ENCODE measurements at places on chromosomes 16 and 17.

- peak; percentile 46 for DNase-seq
Measured at GRCh38 chr16:53779186-53779585, 75.2 kb downstream of the FTO start.

GRCh38 chr16:89506791-89507191 lies 1.4 kb upstream of the SPG7 start:
- no peak for DNase-seq

DNA sequence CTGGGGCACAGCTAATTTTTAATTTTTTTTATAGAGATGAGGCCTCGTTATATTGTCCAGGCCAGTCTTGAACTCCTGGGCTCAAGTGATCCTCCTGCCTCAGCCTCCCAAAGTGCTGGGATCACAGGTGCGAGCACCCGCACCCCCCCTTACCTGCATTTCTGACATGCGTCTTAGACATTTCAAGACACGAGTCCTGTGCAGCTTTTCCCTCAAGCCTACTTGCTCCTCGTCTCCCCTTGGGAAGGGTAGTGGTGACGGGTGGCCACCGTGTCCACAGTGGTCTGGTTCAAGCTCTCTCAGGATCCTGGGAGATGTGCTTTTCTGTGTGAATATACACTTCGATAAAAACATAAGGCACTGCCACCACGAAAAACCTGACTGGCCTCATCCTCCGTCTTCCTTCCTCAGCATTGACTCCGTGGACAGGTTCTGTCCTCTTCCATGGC lies 9.6 kb downstream of the CANT1 start:
- no peak for DNase-seq

- DNase-seq, result no peak
Measured at GRCh38 chr16:57621521-57622271, 6.7 kb upstream of the ADGRG1 start.

DNA sequence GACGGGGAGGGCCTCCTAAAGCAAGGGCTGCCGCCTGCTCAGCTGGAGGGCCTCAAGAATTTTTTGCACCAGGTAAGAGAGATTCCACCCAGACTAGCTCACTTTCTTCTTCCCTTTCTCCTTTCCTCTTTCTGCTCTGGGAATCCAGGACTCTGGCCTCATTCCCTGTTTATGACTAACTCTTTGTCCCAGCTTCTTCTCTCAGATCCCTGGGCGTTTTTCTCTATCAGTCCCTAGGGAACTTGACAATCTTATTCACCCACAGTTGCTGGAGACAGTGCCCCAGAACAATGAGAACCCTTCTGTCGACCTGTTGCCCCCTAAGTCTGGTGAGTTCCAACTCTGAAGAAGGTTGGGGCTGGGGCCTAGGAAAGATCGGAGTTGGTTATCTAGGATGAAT lies 15.6 kb downstream of the CNTROB start:
- peak; percentile 51 for DNase-seq

DNA sequence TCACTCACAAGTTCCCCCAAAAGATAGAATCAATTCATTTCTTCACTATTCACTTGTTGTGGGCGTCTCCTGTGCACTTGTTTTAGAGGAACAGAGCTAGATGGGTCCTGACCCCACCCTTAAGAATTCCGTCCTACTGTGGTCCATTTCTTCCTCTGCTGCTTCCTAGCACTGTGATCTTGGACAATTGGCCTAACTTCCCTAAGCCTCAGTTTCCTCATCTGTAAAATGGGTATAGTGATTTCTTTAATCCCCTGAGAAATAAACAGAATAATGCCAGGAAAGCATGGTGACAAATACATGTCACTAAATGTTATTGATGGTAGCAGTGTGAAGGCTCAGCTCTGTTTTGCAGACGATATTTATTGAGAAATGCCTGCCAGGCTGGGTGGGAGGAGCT lies 9.9 kb downstream of the BMERB1 start:
- DNase-seq, result no peak

GRCh38 chr16:3652373-3653195 lies 1.9 kb upstream of the DNASE1 start:
- DNase-seq, result no peak

DNA sequence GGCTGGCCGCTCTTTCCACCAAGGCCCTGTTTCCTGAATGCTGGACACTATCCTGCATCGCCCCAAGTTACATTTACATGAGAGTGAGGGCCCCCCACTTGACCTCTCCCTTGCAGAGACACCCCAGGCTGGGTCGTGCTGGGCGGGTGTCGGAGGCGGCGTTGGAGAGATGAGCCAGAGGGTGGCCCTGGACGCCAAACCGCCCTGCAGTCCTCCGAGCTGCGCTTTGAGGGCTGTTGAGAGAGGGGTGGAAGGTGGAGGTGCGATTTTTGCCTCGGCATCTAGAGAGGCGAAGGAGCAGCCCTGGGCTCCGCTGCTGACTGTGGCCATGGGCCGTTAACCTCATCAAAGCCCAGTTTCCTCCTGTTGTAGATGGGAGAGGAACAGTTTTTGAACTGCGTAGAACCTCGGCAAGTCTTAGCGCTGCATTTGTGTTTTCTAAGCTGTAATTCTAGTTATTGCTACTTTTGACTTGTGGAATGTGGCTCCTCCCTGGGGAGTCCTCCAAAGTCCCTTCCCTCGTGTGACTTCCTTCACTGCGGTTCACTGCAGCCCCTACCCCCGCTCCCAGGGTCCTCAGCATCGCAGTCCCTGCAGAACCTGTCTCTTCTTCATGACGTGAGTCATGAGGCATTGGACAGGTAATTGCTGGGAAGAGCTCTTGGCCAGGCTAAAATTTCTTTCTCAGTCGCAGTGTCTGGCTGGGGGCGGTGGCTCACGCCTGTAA lies 986 bp upstream of the ELOB start:
- peak; percentile 22 for DNase-seq

DNA sequence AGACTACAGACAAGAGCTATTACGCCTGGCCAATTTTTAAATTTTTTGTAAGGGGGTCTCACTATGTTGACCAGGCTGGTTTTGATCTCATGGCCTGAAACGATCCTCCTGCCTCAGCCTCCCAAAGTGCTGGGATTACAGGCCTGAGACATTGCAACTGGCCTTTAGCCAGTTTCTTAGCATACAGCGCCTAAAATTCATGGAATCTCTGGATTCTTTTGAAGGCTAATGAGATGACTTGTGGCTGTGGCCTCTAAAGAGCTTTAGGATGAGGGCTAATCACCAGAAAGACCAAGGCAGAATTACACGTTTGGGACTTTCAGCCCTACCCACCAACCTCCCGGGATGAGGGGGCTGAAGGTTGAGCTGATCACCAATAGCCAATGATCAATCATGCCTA lies 34.6 kb downstream of the AKAP10 start:
- no peak for DNase-seq

DNA sequence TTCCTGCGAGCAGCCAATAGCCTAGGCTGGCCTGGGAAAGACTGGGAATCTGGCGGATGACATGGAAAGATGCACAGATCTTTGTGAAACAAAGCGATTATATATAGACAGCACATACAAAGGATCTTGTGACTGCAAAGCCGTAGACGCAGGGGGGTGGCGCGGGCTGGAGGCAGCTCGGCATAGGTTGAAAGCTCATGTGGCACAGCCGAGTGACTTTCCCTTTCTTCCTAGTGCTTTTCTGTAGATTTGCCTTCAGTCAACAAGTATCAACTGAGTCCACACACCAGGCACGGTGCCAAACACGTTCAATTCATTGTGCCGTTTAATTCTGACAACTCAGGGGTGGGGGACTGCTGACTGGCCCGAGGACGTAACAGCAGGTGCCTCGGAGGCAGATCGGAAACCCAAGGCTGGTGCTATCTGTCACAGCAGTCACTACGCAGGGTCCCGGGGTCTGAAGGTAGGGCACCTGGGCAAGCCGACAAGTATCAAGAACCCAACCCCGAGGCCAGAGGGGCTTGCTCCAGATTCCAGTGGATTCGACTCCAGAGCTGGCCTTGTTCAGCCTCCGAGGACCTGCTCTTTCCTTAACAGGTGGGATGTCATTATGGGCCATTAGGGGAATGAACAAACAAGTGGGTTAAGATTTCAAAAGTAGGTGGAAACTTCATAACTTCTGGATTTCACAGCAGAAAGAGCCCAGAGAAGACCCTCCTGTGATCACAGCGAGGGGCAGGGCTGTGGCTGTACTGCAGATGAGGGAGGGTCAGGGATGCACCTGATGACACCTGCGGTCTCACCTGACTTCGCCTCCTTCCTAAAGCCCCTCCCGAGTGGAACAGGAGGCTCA lies 5.9 kb downstream of the PAM16 start:
- DNase-seq, result no peak

GRCh38 chr17:2682176-2682938 lies 29.2 kb downstream of the CLUH start:
- no peak for DNase-seq

- DNase-seq, result no peak
Measured at GRCh38 chr16:74113545-74113944, 183.1 kb upstream of the PSMD7 start.

GRCh38 chr17:80892019-80892855 lies 99.4 kb upstream of the CHMP6 start:
- DNase-seq, result peak; percentile 97

DNA sequence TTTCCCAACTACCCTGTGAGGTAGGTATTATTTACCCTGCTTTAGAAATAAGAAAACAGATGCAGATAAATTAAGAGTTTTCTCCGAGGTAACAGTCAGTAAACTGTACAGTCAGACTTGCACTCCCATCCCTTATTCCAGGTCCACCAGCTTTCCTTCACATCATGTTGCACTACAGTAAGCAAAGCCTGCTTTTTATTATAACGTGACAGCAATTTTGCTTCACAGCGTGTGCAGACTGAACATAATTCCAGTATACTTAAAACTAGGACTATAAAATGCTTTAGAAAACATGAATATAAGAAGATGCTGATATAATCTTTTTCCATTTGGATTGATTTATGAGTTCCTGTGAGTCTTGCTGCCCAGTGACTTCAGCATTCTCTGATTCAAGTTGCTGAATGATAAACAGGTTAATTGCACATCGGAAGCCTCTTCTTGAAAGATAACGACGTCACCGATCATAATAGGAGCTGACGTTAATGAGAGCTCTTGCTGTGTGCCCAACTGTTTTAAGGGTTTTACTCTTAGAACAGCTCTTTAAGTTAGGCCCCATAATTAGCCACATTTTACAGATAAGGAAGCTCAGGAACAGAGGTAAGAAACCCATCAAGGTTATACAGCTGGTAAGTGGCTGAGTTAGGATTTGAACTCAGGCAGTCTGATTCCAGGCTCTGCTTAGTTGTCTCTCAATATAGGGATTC lies 1.4 kb downstream of the LIG3 start:
- DNase-seq, result peak; percentile 17

DNA sequence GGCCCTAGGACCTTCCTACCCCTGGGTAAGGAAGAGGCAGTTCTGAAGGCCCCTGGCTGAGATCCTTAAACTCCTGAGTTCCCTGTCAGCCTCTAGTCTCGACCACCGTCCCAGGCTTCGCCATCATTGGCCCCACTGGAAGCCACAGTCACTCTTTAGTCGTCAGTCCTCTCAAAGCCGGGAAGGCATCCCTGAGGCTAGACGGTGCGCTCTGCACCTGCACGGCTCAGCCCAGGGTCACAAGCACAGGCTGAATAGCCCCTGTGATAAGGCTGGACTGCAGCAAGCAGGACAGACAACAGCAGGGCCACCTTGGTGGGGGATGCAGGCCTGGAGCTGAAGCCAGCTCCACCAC lies 3.3 kb upstream of the HEXIM1 start:
- no peak for DNase-seq

DNA sequence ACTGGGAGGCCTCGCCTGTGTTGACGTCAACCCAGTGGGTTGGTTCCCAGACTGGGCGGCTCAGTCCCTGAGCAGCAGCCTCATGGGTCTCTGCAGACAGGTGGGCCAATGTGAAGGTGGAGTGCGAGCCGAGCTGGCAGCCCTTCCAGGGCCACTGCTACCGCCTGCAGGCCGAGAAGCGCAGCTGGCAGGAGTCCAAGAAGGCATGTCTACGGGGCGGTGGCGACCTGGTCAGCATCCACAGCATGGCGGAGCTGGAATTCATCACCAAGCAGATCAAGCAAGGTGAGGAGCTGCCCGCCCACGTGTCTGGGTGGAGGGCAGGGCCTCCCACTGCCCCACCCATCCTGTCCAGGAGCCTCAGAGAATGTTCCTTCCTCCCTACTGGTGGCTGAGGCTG lies 44.1 kb downstream of the MRC2 start:
- no peak for DNase-seq

GRCh38 chr17:79615926-79616325 lies 5.1 kb upstream of the RBFOX3 start:
- DNase-seq, result no peak

DNA sequence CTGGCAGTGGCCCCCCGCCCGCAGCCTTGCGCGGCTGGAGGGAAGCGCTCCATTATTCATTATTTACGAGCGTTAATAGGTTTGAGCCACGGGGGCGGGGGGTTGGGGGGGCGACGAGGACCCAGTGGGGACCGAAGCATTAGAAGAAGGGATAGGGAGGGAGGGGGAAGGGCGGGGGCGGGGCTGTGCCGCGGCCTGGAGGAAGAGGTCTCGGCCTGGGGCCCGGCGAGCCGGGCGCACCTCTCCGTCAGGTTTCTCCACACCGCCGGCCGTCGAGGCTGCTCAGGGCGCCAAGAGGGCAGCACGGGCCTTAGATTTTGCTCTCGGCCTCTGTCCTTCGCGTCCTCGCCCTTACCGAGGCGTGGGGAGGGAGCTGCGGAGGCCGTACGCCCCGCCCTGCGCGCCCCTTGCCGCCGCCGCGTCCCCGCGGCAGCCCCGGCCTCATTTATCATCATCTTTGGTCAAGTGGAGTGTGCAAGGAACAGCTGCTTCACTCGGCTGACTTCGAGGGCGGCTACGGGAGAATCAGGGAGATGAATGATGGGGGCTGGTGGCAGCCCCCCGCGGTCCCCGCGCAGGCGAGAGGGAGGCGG lies 54.2 kb downstream of the SREBF1 start:
- peak; percentile 66 for DNase-seq

DNA sequence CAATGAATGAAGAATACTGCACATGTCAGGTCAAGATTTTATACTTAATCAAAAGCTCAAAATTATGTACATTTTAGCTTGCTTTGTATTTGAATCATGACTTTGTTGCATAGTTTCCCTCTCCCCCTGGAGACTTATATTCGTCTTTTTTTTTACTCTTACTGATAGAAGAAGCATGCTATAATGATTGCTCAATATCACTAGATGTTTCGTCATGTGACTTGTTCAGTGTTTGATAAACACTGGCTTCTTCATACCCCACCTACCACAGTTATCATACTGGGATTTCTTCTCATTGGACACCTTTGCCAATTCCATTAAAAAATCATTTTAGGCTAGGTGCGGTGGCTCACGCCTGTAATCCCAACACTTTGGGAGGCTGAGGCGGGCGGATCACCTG lies 148.7 kb downstream of the FTO start:
- DNase-seq, result no peak

Data from cardiac muscle cell (in vitro differentiated cells and primary cell).